NCI-H2171 (cell line): ENCODE measurements at places on chromosomes 6 and 20.

GRCh38 chr20:19713822-19714578 is 44.1 kb upstream of the RIN2 start:
- no peak for DNase-seq

DNA sequence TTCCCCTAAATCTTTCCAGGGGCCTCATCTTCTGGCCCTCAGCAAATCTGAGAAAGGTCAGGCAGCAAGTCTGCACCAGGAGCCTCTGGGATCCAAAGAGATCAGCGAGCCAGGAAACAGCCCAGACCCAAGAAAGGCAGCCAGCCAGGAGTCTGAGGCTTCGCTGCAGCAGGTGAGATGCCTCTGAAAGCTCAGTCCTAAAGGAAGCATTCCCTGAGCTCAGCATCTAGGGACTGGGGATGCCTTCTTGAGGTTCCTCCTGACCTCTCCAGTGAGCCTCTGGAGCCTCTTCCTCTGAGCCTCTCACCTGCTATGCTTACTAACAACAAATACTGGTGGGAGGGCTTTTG is 118.8 kb upstream of the MAFB start:
- no peak for DNase-seq

DNA sequence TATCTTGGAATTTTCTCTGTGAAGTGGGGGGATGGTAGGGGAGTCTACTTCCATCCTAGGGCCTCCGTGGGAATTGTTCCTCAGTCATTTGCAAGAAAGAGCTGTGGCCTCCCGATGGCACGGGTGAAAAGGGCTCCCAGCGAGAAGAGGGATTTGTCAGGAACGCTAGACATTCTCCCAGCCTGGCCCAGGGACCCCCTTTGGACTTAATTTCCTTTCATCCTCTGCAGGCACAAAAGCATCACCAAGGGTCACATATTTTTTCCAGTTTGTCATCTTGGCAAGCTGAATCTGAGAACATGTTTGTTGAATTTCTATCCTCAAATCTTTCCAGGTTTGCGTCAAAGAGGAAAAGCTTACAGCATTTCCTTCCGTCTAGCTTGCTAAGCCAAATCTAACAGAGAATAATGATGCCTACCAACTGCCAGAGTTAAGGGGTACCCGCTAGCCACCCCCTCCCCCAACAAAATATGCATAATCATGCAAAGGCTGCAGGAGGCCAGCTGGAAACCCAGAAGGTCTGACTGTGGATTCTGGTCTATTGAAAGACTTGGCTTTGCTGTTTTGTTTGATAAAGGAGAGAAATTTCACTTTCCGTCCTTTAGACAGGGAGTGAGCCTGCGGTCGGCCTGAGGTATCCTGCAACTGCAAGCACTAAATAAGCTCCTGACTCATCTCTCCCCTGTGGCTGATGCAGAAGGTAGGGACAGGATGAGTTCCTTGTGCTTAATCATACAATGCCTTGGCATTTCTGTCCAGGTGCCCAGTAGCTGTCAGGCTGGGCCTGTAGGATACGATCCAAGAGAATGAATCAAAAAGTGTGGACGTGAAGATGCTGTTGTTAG is 23.1 kb downstream of the PSMG4 start:
- DNase-seq = no peak

DNA sequence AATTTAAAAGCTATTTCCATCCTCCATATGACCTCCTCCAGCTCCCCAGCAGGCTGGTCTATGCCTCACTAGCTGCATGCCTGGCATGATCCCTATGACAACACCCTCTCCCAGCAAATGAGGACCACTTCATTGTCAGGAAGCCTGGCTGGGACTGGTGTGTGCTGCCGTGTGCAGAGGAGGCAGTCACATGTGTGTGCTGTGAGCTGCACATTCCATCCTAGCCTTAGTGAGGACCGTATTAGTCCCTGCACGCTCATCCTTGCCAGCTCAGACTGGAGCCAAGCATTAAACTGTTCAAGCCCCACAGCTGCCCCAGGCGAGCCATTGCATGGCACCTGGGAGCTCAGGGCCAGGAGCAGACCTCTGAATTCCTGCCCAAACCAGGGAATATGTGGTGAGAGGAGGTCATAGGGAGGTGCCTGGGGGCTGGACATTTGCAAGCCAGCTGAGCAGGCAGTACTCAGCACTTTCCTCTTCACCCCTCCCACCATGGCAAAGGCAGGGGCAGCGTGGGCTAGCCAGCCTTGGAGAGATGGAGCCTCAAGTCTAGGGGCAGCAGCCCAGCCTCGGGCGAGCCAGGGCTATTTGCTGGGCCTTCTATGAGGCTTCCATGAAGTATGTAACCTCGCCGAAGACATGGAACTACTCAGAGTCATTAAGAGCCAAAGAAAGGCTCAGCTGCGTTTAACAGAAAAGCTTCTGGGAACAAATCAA is 8.7 kb upstream of the CCN5 start:
- no peak for DNase-seq

- no peak for DNase-seq
Observed at GRCh38 chr6:41344876-41345275, 9.5 kb downstream of the NCR2 start.

DNA sequence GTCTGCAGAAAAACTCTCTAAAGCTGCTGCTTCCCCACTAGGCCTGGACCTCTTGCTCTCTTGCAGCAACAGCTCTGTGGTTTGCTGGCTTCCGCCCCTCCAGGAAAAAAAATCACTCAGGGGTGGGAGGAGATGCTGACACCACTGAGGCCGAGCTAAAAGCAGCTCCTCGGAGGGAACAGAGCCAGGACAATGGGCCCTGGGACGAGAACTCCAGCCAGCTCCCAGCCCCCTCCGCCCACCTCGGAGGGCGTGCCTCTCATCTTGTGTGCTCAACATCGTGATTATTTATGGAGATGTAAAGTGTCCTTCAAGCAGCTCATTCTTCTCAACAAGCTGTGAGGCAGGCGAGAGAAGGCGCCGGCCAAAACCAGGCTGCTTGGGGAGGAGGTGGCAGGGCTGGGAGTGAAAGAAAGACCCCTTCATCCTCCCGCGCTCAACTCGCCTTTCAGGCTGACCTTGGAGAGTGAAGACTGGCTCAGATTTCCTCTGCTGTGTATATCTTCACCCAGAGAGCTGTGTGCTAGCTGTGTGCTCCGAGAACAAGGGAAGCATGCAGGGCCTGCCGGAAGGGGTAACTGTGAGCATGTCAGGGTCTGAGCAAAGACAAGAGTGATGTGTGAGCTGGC is 53.5 kb upstream of the LRFN2 start:
- DNase-seq = no peak

DNA sequence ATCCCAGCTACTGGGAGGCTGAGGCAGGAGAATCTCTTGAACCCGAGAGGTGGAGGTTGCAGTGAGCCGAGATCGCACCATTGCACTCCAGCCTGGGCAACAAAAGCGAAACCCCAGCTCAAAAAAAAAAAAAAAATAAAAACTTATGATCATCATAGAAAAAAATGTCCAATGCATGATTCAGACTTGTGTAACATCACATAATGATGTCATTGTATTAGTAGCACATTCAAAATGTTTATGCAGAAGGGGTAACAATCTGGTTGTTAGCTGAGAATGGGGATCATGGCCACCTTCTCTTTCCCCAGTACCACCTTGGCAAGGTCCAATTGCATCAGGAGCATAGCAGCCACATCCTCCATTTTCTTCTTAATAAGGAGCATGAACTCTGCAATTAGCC is 137.6 kb upstream of the MARCKS start:
- DNase-seq = no peak

DNA sequence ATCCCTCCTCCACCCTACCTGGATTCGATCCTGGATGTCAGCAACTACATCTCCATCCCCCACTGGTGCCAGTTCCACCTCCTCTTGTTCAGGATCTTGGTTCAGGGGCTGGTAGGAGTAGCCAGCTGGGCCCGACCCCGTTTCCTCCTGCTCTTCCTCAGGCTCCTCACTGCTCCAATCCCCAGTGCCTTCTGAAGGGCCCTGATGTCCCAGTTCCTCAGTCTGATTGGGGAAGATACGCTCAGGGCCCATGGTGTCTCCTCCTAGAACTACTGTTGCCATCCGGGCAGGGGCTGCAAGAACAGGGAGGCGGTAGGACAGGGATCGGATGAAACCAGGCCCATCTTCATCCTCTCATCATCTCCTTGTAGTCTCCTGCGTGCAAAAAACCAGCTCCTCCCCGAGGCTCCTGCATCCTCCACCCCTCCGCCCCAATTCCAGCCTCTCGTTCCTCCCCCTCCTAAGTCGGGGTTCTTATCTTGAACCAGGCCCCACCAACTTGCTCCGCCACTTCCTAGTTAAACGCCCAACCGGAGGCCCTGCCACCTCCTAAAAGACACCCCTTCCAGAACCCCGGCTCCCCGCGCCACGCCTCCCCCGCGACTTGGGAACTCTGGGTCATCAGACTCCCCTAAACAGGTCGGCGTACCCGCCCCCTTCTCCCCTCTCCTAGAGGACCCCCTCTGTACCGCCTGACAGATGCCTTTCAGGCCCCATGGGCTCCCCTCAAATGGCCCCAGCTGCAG is 476 bp downstream of the MEA1 start:
- DNase-seq = no peak

DNA sequence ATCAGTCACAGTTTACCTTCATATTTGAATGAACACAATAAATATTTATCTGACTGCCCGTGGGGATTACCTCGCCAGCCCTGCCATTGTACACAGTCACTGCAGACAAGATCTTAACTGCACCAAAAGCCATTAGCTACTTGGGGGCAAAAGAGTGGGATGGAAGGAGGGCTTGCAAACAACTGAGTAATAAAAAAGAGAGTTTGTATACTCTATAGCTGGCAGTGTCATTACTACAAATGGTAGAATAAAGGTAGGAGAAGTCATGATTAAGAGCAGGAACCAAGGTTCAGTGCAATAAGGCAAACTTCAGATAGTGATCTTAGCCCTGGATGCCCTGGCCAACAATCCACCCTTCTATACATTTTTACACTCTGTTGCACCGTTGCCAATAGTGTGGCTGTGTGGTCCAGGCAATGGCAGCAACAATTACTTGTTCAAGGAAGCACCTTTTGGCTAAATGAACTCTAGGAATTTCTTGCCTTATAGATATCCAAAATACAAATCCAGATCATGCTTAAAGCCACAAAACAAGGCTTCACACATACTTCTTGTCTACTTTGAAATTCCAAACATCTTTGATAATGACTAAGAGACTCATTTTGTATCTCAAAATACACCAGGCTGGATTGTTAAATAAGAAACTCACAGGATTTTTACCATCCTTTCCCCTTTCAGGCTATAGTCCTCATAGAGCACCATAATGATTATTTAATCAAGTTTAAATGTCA is 955.4 kb upstream of the ADGRB3 start:
- no peak for DNase-seq

- DNase-seq = no peak
Observed at GRCh38 chr6:154509421-154510143, 903 bp downstream of the CNKSR3 start.

DNA sequence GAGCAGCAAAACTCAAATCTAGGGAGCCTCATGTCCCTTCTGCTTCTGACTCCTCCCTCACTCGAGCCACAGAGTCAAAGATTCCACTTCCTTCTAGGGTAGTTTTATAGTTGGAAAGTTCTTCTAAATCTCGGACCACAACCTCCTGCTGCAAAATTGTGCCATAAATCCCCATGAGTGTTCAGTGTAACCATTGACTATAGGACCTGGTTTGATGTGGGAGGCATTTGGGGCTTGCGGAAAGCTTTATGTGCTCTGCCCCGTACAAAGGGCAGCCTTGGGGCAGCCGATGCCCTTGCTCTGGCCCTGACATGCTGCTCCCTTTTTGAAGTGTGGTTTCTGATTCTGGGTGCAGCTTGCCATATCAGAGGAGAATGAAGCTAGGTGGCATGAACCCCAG is 43.6 kb upstream of the IER3 start:
- DNase-seq = no peak

DNA sequence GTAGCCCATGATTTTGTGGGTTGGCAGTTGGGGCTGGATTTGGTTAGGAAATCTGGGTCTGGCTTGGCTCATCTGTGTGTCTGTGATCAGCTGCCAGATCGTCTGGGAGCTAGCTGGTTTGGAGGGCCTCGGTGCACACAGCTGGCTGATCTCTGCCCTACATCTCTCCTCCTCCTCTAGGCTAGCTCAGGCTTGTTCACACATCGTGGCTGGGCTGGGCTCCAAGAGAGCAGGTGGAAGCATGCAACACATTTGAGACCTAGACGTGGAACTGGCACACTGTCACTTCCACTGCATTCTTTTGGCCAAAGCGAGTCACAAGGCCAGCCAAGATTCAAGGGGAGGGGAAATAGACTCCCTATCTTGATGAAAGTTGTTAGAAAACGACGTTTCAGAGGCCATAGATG is 15.9 kb downstream of the NDUFAF5 start:
- DNase-seq = peak; percentile 96

DNA sequence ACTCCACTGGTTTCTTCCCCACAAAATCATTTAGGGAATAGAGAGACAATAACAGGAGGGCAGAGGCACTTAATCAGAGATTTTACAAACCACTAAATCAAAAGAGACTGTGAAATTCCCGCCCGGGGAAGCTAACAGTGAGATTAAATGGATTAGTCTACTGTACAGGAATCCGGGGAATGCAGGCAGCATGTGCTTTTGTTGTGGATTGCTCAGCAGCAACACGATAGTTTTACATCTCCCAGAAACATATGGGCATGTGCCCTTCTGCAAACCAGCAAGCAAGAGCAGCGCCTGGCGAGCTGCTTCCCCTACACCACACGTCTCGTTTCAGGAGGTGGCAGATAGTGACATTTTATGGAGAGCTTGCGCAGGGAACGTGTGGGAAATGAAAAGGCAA is 382.3 kb downstream of the CD83 start:
- DNase-seq = peak; percentile 15

DNA sequence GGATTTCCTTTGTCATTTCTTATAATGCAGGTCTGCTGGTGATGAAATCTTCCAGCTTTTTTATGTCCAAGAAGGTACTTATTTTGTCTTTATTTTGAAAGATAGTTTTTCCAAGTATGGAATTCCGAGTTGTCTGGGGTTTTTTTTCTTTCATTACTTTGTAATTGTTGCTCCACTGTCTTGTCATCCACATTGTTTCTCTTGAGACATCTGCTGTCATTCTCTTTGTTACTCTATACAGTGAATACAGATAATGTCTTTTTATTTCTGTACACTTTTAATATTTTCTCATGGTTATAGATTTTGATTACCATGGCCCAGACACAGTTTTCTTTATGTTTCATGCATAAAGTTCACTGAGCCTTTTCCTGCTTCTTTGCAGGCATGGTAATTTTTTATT is 133.1 kb downstream of the SYCP2 start:
- no peak for DNase-seq

DNA sequence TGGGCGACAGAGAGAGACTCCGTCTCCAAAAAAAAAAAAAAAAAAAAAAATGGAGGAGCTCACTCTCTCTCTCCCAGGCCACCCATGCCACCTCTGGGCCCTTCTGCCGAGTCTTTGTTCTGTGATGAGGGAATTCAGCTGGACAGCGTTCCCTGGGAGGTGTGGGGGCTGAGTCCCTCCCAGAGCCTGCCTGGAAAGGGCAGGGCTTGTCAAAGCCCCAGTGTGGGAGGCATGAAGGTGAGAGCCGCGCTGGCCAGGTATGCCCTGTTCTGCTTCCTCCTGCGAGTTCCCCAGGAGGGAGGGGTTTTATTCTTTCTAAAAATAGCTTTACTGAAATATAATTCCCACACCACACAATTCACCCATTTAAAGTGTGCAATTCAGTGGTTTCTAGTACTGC is 69.6 kb downstream of the TMEM242 start:
- no peak for DNase-seq
